Esophagus squamous epithelium (tissue), 5 donors: ENCODE measurements at places on chromosomes 16 and 17. TPM values are rescaled to one million over a fixed set of nuclear protein-coding genes. Genes with fewer than 3 reads are reported as not detected.
A peak's percentile ranks its signal among the peaks of the same experiment; 100 is the strongest.

The CCL17 gene
- 1.3 TPM for total RNA-seq

The BEAN1 gene
- total RNA-seq, result 0.23 TPM

GRCh38 chr17:76278952-76279741 is 14.0 kb downstream of the UBALD2 start:
- DNase-seq, result peak; percentile 33

DNA sequence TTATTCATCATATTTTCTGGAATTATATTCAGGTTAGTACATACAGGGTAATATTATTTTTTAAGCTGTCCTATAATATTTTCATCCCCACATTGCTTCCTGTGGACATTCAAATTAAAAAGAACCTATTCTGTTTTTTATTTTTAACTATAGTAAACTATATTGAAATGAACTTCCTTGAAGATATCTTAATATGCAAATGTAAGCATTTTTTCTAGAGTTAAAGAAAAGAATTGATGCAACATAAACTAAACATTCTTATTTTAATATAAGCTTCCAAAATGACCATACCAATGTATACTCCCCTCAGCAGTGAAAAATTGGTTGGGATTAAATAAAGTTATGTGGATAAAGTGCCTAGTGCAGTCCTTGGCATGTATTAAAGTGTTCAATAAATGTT is 416.6 kb downstream of the KIF2B start:
- DNase-seq, result no peak

GRCh38 chr17:70976447-70976846 is 807.1 kb downstream of the KCNJ2 start:
- no peak for DNase-seq
